ENCODE measurements at places on chromosomes 6 and 20. TPM values are rescaled to one million over a fixed set of nuclear protein-coding genes. Genes with fewer than 3 reads are reported as not detected.

GRCh38 chr20:50050660-50051308 is 62.2 kb downstream of the UBE2V1 start:
- H3K4me1 ChIP-seq: peaks cover 9% of the 10 kb centered on the region
- no peaks in the 10 kb centered on the region for H3K36me3 ChIP-seq
- no peak for DNase-seq
- H3K27me3 ChIP-seq: peaks cover 41% of the 10 kb centered on the region
- no peak overlapping the region for H3K27ac ChIP-seq

BAG2 gene
- 12.1 TPM for total RNA-seq

DXO gene
- 40.9 TPM for total RNA-seq

DNA sequence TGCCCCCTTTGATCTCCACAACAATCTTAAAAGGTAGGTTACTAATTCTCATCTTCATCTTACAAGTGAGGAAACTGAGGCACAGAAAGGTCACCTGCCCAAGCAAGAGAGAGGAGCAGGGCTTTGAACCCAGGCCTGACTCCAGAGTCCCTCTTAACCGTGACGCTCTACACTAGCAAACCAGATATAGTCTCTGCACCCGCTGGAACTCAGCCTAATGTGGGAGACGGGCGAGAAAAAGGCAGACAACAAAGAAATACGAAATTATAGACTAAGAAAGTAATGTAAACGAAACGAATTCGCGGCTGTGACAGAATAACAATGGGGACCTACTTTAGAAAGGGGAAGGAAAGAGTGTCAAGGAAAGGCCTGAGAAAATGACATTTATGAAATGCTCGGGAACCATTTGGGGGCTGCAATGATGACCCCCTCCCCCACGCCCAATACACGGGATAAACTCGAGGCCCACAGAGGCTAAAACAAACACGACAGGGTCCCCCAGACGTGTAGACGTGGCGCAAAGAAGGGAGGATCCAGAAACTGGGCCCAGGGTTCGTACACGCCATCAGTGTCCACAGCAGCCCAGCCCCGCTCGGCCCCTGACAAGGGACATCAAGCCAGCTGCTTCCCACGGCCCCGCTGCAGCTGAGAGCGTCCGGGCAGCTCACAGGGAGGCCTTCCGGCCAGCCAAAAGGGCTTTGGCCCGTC is 637 bp downstream of the TRPC4AP start:
- peak; percentile 14 for DNase-seq
- peaks cover 31% of the 10 kb centered on the region for H3K36me3 ChIP-seq
- H3K4me3 ChIP-seq: peak overlapping the region; percentile 75
- no peaks in the 10 kb centered on the region for H3K27me3 ChIP-seq

DNA sequence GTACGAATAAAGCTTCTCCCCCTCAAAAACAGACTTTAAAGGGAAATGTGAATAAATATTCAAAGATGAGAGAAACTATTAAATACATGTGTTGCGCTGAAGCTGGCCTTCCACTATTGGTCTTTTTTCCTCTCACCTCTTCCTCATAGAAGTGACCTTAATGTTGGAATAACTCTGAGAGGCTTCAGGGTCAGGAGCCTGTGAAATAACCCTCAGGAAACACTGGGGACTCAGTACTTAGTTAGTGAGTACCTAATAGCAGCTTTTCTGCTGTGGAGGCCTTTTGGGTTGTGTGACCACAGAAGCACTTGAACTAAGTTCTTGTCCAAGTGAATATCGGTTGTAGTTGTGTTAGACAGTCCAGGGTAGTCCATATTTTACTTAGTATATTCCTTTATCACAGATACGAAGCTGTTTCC is 799 bp upstream of the SHPRH start:
- H3K27ac ChIP-seq: no peak overlapping the region
- H3K36me3 ChIP-seq: peaks cover 16% of the 10 kb centered on the region
- no peak for DNase-seq
- no peaks in the 10 kb centered on the region for H3K27me3 ChIP-seq
- peak overlapping the region; percentile 81 for H3K4me3 ChIP-seq

- peaks cover 19% of the 10 kb centered on the region for H3K36me3 ChIP-seq
- no peak overlapping the region for H3K27ac ChIP-seq
- peaks cover 8% of the 10 kb centered on the region for H3K4me1 ChIP-seq
- H3K27me3 ChIP-seq: peaks cover 14% of the 10 kb centered on the region
- H3K4me3 ChIP-seq: peak overlapping the region; percentile 72
Measured at GRCh38 chr6:90294614-90294988, 2.0 kb downstream of the BACH2 start.

GRCh38 chr20:37457921-37458320 is 63.1 kb upstream of the NNAT start:
- H3K36me3 ChIP-seq: no peaks in the 10 kb centered on the region
- H3K4me3 ChIP-seq: no peak overlapping the region
- H3K4me1 ChIP-seq: no peaks in the 10 kb centered on the region
- peaks cover 49% of the 10 kb centered on the region for H3K27me3 ChIP-seq
- DNase-seq: no peak

DNA sequence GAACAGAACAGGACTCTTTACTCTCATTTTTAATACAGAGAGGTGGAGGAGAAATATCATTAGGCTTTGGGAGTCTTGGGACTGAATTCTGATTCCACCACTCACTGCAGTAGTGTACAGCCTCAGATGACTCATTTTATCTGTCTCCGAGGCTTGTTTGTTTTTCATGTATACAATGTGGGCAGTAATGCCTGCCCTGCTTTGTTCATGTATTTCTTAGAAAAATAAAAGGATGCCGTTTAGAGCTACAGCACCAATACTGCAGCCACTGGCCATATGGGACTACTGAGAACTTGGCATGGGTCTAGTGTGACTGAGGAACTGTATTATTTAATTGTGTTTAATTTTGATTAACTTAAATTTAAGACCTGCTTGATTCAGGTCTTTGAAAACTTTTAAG is 41.2 kb upstream of the JAG1 start:
- H3K36me3 ChIP-seq: peaks cover 8% of the 10 kb centered on the region
- H3K27me3 ChIP-seq: no peaks in the 10 kb centered on the region
- H3K4me3 ChIP-seq: no peak overlapping the region
- peaks cover 60% of the 10 kb centered on the region for H3K4me1 ChIP-seq
- H3K27ac ChIP-seq: peak overlapping the region; percentile 16
- DNase-seq: no peak

HAO1 gene
- total RNA-seq: not detected

- H3K36me3 ChIP-seq: no peaks in the 10 kb centered on the region
- peak; percentile 34 for DNase-seq
- no peak overlapping the region for H3K27ac ChIP-seq
- H3K4me3 ChIP-seq: no peak overlapping the region
- no peaks in the 10 kb centered on the region for H3K27me3 ChIP-seq
Measured at GRCh38 chr6:118580585-118581419, 32.7 kb downstream of the PLN start.

ENPP1 gene
- 7.7 TPM for total RNA-seq

DNA sequence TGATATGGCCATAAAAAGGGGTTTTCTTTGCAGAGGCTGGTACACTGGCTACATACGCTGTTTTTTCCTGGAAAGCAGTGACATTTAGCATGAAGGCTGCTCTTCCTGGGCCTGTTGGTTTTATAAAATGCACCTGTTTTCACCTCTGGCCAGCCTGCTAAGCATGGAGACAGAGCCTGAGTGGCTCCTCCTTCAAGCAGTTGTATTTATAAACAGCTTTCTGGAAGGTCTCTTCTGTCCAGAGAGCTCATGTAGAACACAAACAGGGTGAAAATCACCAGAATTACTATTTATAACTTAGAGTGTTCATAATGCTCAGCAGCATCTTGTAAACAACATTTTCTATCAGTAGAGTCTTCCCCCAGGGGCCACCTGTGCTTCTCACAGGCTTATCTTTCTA is 109.0 kb downstream of the FOXO3 start:
- no peak overlapping the region for H3K4me3 ChIP-seq
- H3K27ac ChIP-seq: no peak overlapping the region
- peaks cover 26% of the 10 kb centered on the region for H3K4me1 ChIP-seq
- DNase-seq: no peak
- H3K27me3 ChIP-seq: no peaks in the 10 kb centered on the region

- H3K36me3 ChIP-seq: no peaks in the 10 kb centered on the region
- DNase-seq: no peak
- no peak overlapping the region for H3K27ac ChIP-seq
- H3K4me1 ChIP-seq: peaks cover 4% of the 10 kb centered on the region
- no peak overlapping the region for H3K4me3 ChIP-seq
Measured at GRCh38 chr6:13261464-13261994, 66.8 kb downstream of the TBC1D7 start.

DNA sequence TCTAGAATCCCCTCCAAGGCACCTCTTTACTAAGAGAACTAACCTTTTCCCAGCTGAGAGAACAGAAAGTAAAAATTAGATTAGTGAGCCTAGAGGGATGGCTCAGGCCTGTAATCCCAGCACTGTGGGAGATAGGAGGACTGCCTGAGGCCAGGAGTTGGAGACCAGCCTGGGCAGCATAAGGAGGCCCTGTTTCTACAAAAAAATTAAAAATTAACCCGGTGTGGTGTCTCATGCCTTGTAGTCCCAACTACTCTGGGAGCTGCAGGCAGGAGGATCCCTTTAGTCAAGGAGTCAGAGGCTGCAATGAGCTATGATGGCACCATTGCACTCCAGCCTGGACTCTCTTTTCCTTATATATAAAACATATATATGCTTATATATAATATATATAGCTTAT is 5.5 kb upstream of the OOEP start:
- no peak overlapping the region for H3K27ac ChIP-seq
- no peaks in the 10 kb centered on the region for H3K36me3 ChIP-seq
- no peaks in the 10 kb centered on the region for H3K4me1 ChIP-seq
- H3K4me3 ChIP-seq: no peak overlapping the region

GRCh38 chr6:154408891-154409500 is 52.4 kb upstream of the IPCEF1 start:
- no peaks in the 10 kb centered on the region for H3K27me3 ChIP-seq
- no peaks in the 10 kb centered on the region for H3K36me3 ChIP-seq
- no peak overlapping the region for H3K4me3 ChIP-seq
- peak; percentile 29 for DNase-seq
- no peak overlapping the region for H3K27ac ChIP-seq
- H3K4me1 ChIP-seq: peaks cover 21% of the 10 kb centered on the region

GRCh38 chr20:47248448-47248966 is 108.0 kb downstream of the ZMYND8 start:
- H3K27me3 ChIP-seq: no peaks in the 10 kb centered on the region
- peaks cover 44% of the 10 kb centered on the region for H3K36me3 ChIP-seq
- no peaks in the 10 kb centered on the region for H3K4me1 ChIP-seq
- no peak for DNase-seq

DNA sequence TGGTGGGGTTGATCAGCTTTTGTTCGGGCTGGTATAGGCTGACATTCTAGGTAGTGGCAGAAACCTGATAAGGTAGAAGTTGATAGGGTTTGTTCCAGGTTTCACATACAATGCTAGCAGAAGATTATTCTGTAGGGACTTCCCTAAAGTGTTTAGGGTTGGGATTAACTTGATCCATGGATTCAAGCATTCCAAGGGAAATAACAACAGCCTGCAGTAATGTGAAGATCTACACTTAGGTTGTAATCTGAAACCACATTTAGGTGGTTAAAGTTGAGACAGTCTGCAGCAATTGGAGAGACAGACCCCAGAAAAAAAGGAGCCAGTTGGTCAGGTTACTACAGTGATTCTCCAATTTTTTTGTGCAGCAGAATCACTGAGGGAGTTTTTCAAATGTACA is 56.1 kb downstream of the GJA1 start:
- peak overlapping the region; percentile 87 for H3K27ac ChIP-seq
- peak overlapping the region; percentile 57 for H3K4me3 ChIP-seq
- H3K36me3 ChIP-seq: no peaks in the 10 kb centered on the region
- peaks cover 58% of the 10 kb centered on the region for H3K4me1 ChIP-seq

DNA sequence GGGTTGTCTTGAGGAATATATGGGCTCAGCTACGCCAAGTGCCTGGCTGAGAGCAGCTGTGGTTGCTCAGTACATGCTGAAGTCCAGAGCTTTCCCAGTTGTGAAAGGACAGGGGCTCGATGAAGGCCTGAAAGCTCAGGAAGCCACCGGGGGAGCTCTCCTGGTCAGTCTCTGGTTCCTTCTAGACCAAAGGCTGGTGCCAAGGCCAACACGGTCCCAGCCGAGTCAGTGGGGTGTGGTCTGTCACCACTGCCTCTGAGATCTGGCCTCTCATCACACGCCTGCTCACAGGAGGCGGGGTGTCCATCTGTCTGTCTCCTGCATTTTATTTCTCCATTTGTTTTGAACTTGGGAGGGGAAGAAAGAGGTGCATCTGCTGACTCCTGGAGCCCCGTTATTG is 4.9 kb upstream of the FAM83C start:
- no peak overlapping the region for H3K4me3 ChIP-seq
- H3K4me1 ChIP-seq: peaks cover 19% of the 10 kb centered on the region
- no peak overlapping the region for H3K27ac ChIP-seq
- peaks cover 30% of the 10 kb centered on the region for H3K27me3 ChIP-seq
- no peaks in the 10 kb centered on the region for H3K36me3 ChIP-seq

CCHCR1 gene
- 105 TPM for total RNA-seq

NELFE gene
- total RNA-seq: 141 TPM

DNA sequence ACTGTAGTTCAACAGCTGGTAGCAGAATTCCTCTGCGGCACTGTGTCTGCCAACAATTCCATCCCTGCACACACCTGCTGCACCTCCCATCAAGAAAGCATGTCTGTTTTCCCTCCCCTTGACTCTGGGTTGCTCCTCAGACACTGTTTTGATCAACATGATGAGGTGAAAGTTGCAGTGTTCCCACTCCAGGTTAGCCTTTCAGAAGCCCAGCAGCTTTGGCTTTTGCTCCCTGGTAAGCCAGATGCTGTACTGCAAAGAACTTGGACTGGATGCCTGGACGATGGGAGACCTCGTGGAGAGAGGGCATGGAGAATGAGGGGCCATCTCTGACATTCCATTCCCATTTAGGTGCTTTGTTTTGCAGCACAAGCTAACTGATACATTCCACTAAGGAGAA is 79.1 kb upstream of the MAFB start:
- H3K27ac ChIP-seq: no peak overlapping the region
- H3K4me3 ChIP-seq: no peak overlapping the region
- no peak for DNase-seq
- H3K27me3 ChIP-seq: peaks cover 98% of the 10 kb centered on the region
- H3K36me3 ChIP-seq: no peaks in the 10 kb centered on the region
- no peaks in the 10 kb centered on the region for H3K4me1 ChIP-seq

DNA sequence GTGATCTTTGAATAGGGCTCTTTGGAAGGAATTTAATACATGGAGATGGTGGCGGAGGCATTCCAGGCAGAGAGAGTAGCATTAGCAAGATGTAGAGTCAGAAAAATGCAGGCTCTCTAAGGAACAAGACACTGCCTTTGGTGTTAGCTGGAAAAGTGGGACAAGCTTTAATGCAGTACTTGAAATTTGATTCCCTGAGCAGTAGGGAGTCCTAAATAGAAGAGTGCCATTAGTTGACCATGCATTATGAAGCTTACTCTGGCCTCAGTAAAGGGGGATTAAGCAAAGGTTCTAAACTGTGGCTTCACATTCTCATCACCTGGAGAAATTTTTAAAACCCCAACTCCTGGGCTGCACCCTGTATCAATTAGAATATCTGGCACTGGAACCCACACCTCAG is 494.8 kb upstream of the SOX4 start:
- no peaks in the 10 kb centered on the region for H3K36me3 ChIP-seq
- H3K4me3 ChIP-seq: no peak overlapping the region
- peaks cover 57% of the 10 kb centered on the region for H3K4me1 ChIP-seq
- no peaks in the 10 kb centered on the region for H3K27me3 ChIP-seq

VARS1 gene
- 331 TPM for total RNA-seq
